ENCODE measurements at places on chromosomes 2 and 18. TPM values are rescaled to one million over a fixed set of nuclear protein-coding genes. Genes with fewer than 3 reads are reported as not detected.

Gene BCL2L11
- total RNA-seq = 0.86 TPM

Gene ANKZF1
- 22.9 TPM for total RNA-seq

Gene MEX3C
- total RNA-seq = 50.5 TPM

Gene KLF7
- 28.1 TPM for total RNA-seq

Gene REG3A
- total RNA-seq = not detected

Gene TSPYL6
- total RNA-seq = not detected

Gene OR6B2
- total RNA-seq = not detected

Gene EFHD1
- total RNA-seq = 2.3 TPM

Gene IL18RAP
- total RNA-seq = not detected

Gene BARD1
- 41.0 TPM for total RNA-seq

Gene CFAP53
- under 0.01 TPM for total RNA-seq

Gene SLC5A6
- total RNA-seq = 20.9 TPM

Gene SDC1
- 68.0 TPM for total RNA-seq

Gene FEV
- total RNA-seq = not detected

- DNase-seq = peak; percentile 45
These were observed 416.6 kb upstream of the MEX3C start for GRCh38 chr18:51614033-51614432.

GRCh38 chr18:11149441-11150270, at the start of gene PIEZO2:
Gene PIEZO2 (minus strand): TSS chr18:11149569. CDS start chr18:11148588, 981 bp downstream.
- DNase-seq = peak; percentile 77

- no peak for DNase-seq
These were observed 264.3 kb downstream of the TSN start for GRCh38 chr2:122019724-122020123.

GRCh38 chr2:222794585-222795449, 66.0 kb upstream of the ACSL3 start:
- no peak for DNase-seq

DNA sequence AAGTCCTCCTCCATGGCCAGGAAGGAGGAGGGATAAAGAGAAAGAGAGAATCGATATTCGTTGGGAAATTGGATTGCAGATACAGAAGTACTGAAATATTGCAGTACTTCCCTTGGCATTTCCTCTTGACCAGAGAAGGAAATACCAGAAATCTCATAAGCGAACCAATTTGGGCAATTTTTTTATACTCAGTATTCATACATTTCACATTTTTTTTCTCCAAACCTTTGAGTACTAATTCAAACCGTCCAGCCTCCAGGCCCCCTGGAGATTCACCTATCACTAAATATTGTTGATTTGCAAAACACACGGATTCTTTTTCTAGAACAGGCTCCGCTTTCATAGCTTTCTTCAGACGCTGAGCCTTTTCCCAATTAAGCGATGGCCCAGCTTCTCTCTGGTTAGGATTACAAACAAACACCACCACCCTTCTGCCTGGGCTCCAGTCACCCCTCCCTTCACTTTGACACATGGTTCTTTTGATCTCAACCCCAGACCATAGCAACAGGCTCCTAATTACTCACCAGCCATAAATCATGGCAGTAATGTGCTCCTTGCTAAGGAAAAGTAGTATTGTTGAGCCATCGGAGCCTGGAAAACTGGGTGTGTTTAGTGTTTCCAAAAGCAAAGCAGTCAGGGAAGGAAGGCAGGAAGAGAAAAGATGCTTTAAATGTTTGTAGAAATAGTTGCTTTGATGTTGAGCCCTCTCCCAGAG, 138.4 kb upstream of the CCDC68 start:
- DNase-seq = peak; percentile 88

DNA sequence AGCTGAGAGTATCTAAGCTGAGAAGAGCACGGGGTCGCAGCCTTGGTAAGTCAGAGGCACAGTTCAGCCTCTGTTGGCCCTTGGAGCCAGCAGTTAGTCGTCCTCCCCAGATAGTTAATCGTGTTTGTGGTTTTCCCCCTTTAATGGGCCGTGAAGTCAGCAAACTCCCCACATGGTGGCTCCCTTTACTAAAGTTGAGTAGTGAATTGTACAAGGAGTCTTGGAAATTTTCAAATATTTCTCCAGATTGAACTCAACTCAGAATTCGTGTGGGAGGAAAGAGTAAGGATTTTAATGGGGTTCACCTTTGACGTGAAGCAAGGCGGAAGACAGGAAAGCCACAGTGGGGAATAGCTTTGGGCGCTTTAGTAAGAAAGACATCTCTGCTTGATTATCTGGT, 2.4 kb upstream of the ADCYAP1 start:
- DNase-seq = peak; percentile 25

DNA sequence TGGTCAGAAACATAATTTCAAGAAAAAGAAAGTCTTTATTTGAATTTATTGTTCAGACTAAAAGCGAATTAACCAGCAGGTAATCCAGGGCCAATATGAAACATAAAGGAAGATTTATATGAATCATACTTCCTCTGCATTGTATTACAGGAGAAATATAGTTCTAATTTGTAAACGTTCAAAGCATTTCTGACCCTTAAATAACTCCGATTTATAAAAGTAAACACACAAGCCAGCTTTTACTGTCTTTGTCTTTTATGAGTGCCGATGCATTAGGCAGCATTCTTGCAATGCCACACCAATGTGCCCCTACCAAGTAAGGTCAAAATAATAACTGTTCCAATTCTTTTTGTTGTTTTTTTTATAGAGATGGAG, 118.8 kb upstream of the RBBP8 start:
- no peak for DNase-seq

DNA sequence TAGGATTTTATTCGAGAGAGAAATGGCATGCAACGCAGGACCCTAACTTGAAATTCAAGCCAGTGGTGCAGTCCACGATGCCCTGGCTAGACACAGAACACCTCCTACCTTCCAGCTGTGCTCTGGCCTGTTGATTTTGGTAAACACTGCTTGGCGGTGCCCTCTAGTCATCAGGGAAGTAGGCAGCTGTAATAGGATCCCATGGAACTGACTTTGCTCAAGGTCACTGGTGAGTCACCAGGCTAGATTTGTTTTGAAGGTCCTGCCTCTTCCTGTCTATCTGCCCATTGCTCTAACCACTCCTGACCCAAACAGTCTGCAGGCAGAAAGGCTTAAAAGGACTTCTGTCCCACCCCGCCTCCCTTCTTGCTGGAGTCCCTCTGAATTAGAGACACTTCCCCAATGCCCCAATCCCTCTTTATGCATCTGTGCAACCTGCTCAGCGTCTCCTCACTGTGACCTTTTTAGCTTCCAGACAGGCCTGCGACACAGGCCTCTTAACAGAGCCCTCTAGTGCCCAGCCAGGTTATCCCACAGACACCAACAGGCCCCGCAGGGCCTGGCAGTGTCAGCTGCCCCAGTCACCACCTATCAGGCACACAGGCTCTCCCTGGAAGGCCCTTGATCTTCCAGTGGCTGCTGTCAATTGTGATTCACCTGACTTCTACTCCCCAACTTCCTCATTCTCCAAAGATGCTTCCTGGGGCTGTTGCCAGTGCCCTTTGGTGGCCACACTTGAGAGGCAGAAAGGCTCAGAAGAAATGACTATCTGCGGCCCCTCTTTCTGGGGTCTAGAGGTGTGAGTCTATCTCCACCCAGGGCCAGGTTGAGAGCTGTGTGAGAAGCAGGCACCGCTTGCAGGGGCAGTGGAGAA, 5.2 kb downstream of the TMEM127 start:
- peak; percentile 93 for DNase-seq

DNA sequence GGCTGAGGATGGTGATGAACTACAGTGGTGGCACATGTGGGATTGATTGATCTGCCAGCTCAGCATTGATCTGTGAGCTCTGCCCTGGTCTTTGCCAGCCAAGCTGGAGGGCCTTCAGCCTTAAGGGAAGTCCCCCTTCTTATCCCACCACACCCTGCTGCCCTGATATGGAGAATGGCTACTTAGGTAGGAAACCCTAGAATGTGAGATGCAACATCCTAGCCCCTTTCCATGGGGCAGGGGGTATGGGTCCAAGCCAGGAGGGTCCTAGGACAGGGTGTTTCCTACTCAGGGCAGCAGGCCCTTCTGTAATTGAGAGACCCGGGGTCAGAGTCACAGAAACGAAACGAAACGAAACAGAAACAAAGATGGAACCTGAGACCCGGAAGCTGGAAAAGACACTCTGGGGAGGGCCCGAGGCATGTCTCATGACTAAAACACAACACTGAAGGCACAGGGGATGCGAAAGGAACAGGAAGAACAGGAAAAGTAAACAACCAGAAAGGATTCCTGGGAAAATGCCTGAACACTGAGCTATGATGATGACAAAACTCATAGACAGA, 16.9 kb upstream of the SULT1C2 start:
- DNase-seq = peak; percentile 87

GRCh38 chr2:137802038-137802437, 162.2 kb upstream of the HNMT start:
- DNase-seq = no peak

GRCh38 chr2:70630761-70631160, 77.1 kb upstream of the TGFA start:
- DNase-seq = no peak

GRCh38 chr2:181073896-181074295, 93.5 kb downstream of the UBE2E3 start:
- DNase-seq = peak; percentile 32

- no peak for DNase-seq
These were observed 183.7 kb downstream of the FHOD3 start for GRCh38 chr18:36481201-36481657.

DNA sequence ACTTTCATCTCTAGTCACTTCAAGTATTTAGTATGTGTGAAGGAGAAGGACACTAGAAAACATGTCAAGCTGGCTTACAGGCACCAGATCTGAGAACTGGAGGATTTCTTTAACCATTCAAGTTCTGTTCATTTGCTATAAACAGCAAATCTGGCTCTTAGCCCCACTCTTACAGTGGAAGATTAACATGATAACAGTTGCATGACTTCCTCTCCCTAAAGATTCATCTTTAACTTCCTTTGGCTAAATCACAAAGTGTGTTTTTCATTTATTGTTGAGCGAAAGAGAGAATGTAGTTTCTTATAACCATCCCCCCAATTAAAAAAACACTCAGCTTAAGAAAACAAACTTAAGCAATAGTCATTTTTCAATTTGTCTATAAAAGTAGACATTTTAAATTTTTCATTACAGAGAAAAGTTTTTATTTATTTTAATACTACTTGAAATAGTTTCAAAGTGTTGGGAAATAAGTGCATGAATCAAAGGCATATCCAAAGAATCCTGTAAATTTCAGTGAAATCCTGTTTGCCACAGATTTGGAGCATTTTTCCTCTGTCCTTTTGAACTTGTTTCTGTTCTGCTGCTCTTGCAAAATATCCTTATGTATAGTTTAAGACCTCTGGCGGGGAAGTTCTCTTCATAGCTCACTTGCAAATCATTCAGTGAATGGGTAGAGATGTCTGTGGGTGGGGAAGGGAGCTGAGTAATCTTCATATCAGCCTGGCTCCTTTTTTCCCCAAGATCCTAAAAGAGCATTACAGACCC, 241.0 kb upstream of the RBBP8 start:
- peak; percentile 97 for DNase-seq
